Stimulated activated CD8-positive, alpha-beta memory T cell treated with anti-CD3 and anti-CD28 coated beads, Interleukin-15, amount 100 ng/mL, for 48 hours (primary cell): ENCODE measurements at places on chromosomes 11 and 22.

DNA sequence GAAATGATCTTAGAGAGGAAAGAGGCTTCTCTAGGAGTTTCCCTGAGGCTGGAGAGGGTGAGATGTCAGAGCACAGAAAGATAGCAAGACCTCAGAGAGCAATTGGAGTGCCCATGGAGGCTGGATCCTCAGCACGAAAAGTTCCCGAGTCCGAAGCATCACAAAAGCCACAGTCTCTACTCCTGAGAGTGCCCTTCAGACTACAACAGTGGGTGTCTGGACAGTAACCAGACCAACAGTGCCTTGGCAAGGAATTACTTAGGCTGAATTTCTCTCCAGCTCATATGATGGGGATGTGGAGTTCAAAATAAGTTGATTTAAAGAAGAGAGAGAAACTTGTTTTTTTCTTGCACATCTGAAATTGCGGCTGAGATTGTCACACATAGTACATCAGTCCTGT is 31.9 kb upstream of the PSMA1 start:
- no peak for DNase-seq

DNA sequence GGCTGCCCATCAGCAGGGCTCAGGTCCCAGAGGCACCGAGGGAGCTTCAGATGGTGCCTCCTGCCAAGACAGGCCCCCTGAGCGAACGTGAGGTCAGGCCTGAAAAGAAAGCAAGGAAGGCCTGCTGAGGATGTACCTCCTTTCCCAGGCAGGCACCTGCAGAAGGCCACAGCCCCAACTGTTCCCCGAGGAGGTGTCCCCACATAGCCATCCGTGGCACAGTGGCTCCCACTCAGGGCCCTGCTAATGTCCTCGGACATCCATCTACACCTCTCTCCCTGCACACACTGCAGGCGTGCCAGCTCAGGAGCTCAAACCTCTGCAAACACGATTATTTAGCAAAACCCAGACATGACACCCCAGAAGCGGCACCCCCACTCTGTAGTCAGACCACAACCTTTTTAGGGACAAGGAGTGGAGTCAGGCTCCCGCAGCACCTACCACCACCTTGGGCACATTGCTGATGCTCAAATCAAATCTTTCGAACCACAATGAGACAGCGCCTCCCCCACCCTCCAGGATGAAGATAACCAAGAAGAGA is 36.9 kb downstream of the SHANK2 start:
- no peak for DNase-seq

DNA sequence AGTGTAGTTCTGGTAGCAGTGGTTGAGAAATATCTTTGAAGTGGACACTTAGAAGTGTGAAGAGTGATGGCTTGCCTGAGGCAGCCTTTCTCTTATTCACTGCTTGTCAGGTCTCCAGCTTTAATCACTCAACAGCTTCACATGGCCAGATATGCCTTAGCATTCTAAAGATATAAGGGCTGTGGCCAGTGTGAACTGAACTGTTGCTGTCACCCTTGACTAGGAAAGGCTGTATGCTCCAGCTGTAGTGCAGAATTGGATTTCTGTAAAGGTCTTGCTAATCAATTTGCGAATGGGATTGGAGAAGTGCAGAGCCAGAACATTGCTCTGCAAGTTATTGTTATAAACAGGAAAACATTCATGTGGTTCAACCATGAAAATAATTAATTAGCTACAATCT is 266.7 kb downstream of the TMEM135 start:
- DNase-seq = no peak

DNA sequence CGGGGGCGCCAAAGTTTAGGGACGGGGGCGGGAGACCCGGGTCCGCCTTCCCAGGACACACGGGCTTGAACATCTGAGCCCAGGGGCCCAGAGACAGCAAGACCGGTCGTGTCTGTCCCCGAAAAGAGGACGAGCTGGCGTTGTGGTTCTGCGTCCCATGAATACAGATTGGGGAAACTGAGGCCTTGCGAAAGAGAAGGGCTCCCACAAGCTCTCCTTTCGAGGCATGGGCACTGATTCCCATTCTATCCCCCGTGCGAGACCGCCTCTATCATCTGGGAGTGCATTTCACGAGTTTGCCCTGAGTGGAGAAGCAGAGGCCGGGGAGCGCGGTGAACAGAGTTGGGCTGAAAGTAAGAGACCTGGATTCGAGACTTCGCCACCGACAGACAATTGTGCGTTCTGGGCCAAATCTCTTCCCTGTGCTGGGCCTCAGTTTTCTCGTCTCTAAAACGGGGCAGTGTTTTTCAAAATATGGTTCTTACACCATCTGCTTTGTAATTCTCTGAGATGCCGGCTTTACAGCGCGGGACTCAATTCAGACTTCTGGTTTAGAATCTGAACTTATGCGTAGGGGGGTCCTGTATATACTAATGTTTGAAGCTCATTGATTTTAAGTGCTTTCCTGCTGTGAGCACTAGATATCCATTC is 471 bp downstream of the RNF185 start:
- DNase-seq = no peak

GRCh38 chr22:20530368-20531153 is 23.2 kb downstream of the MED15 start:
- no peak for DNase-seq

DNA sequence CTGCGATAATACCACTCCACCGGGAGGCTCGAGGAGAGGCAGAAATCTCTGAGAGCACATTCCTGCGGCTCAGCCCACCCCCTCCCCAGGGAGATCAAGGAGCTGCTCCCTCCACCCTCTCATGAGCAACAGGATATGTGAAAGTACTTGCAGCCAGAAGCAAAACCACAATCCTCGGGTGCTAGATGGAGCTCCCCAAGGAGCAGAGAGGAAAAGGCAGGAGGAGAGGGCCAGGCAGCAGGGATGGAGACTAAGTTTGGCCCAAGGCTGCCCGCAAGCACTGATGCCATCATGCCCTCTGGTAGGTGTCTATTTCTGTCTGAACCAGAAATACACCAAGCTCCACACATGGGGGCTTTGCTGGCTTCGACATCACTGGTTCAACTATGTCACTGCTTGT is 22.3 kb downstream of the VPS37C start:
- DNase-seq = no peak

DNA sequence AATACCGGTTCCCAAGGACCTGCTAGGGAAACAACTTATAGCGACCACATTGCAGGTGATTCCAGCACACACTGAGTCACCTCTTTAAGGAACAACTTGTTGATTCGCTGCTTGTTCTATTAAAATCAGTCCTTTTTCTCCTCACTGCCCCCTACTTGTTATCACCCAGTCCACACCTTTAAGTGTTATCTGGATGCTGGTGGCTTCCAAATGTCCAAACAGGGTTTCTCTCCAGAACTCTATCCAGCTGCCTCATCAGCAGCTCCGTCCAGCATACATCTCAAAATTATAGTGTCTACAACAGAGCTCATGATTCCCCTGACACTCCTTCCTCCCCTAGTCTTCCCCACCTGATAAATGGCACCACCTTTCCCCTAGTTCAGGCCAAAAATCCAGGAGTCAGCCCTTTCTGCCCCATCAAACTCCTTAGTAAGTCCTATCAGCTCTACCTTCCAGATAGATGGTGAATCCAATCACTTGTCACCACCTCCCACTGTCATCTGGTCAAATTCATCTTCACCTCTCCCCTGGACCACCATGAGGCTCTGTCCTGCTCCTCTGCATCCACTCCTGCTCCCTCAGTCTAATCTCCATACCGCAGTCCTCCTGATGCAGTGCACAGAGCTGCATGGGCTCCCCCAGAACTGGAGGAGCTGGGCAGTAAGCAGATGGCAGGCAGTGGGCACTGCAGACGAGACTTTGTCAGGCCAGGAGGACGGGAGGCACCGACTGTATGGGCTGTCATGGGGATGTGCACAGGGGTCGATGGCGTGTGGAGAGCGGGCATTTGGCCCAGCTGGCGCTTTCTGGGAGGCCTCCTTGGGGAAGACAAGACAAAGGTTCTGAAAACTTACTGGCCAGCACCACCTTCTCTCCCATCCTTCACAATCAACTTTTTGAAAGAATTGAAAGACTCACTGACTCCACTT is 19.3 kb downstream of the IL10RA start:
- DNase-seq = no peak

GRCh38 chr11:125585487-125585886 is 7.2 kb upstream of the STT3A start:
- DNase-seq = no peak

DNA sequence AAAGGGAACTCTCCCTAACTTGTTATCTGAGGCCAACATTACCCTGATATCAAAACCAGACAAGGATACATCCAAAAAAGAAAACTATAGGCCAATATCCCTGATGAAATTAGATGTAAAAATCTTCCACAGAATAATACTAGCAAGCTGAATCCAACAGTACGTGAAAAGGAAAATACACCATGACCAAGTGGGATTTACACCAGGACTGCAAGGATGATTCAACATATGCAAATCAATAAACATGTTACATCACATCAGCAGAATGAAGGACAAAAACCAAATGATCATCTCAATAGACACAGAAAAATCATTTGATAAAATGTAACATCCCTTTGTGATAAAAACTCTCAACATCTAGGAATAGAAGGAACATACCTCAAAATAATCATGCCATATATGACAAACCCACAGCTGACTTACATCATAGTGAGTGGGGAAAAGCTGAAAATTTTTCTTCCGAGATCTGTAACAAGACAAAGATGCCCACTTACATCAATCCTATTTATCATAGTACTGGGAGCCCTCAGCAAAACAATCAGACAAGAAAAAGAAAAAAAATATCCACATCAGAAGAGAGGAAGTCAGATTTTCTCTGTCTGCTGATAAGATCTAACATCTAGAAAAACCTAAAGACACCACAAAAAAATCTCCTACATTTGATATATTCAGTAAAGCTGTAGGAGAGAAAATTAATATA is 703.3 kb upstream of the ANO5 start:
- no peak for DNase-seq

DNA sequence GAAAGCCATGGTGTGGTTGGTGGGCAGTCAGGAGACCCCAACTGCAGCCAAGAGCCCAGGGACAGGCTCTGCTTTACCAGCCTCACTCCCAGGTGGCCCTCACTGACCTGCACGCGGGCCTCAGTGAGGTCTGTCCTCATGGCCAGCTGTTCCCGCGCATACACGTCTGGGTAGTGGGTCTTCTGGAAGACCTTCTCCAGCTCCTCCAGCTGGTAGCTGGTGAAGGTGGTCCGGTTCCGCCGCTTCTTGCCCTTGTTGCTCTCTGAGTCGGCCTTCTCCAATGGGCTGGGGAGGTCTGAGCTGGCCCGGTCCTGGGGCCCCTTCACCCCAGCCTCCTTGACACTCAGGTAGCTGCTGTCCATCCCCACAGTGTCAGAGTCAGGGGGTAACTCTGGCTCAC is 34.7 kb downstream of the ALX4 start:
- no peak for DNase-seq

GRCh38 chr11:63937713-63938478 is 906 bp upstream of the NAA40 start:
- DNase-seq = no peak

DNA sequence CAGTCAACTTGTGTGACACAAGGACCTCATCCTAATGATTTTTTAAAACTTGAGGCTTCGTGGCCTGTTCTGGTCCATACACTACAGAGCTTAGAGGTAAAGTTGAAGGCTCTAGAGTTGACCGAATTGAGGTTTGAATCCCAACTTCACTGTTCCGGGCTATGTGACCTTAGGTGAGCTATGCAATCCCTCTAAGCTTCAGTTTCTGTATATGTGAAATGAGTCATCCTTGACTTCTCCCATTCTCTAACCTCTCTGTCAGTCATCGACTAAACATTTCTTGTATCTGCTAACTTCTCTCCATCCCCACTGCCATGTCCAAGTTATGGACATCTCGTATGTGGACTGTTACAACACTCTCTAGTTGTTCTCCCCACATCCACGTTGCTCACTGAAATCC is 178.2 kb upstream of the TMEM45B start:
- DNase-seq = no peak
